K562 (cell line): ENCODE measurements at places on chromosomes 7 and 10.
A peak's percentile ranks its signal among the peaks of the same experiment; 100 is the strongest.

- DNase-seq = no peak
Measured at GRCh38 chr10:20089879-20090278, 273.6 kb downstream of the PLXDC2 start.

- DNase-seq = no peak
Measured at GRCh38 chr7:155361346-155361680, 63.6 kb downstream of the INSIG1 start.

GRCh38 chr10:12194752-12195271 lies 879 bp downstream of the NUDT5 start:
- peak; percentile 55 for DNase-seq

- no peak for DNase-seq
Measured at GRCh38 chr7:72467237-72467636, 55.1 kb upstream of the CALN1 start.

GRCh38 chr7:102291056-102291915 lies 4.6 kb downstream of the SH2B2 start:
- no peak for DNase-seq
